Dorsolateral prefrontal cortex (tissue), 122 donors: ENCODE measurements at places on chromosomes 1 and 21.

DNA sequence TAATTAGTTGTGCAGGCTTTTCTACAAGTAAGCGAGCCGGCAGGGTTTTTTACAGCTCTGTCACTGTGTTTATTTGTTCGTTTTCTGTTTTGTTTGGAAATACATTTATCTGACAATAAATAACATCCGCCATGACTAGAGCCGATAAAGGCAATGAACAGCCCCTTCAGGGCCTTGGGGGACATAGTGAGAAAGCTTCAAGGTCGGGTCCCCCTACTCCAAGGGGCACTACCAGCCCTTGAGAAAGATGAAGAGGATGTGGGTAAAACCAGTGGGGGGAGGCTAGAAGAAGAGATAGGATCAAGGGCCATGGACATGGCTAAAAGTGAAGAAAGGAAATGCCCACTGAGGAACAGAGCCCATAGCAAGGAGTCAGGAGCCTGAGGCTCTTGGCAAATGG lies 38.5 kb upstream of the CTTNBP2NL start:
- no peak for DNase-seq

DNA sequence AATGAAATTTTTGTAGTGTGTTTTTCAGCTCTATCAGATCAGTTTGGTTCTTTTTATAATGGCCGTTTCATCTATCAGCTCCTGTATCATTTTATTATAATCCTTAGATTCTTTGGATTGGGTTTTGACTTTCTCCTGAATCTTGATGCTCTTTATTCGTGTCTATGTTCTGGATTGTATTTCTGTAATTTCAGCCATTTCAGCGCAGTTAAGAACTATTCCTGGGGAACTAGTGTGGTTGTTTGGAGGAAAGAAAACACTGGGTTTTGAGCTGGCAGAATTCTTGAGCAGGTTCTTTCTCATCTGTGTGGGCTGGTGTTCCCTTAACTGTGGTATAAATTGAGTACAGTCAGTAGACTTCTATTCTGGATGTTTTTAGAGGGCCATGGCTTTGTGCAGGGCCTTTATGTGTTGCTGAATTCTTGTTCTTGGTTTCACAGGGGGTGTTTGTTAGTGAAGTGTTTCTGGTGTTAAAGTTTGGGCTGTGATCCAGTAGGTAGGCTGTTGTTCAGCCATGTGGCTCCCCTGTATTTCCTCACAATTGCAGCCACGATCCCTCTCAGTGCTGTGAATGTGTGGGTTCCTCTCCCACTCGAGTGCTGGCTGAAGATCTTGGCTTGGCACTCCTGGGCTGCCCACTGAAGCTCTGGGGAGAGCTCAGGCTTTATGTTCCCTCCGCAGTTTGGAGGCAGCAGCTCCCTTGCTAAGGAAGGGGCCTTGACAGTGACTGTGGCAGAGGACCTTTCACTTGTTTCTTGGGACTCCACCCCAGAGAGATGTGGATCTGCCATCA lies 56.0 kb upstream of the CCDC190 start:
- DNase-seq: peak; percentile 57

DNA sequence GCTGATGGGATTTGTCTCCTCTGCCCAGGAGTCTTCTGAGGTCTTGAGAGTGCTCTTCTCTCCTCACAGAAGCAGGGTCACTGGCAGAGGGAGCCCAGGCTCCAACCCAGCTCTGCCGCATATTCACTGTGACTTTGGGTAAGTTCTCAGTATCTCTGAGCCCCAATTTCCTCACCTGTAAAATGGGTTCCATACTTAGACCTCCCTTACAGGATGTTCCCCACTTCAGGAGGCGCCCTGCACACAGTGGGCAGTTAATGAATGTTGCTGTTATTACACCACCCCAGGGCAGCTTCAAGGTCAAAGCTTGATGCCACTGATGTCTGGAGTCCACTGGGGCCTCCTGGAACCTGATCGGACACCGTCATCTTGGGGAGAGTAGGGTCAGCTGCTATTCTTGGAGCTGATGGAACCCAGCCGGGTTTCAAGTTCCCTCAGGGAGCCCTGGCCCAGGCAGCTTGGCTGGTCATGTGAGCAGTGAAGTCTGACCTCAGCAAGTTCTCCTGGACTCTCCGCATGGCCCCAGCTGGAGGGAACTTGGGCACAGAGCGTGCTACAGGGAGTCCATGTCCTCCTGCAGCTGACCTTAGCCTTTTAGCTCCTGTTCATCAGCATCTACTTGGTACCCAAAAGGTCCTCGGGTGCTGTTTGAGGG lies 21.8 kb downstream of the COA7 start:
- no peak for DNase-seq

GRCh38 chr21:42575111-42575510 lies 61.5 kb downstream of the SLC37A1 start:
- no peak for DNase-seq

DNA sequence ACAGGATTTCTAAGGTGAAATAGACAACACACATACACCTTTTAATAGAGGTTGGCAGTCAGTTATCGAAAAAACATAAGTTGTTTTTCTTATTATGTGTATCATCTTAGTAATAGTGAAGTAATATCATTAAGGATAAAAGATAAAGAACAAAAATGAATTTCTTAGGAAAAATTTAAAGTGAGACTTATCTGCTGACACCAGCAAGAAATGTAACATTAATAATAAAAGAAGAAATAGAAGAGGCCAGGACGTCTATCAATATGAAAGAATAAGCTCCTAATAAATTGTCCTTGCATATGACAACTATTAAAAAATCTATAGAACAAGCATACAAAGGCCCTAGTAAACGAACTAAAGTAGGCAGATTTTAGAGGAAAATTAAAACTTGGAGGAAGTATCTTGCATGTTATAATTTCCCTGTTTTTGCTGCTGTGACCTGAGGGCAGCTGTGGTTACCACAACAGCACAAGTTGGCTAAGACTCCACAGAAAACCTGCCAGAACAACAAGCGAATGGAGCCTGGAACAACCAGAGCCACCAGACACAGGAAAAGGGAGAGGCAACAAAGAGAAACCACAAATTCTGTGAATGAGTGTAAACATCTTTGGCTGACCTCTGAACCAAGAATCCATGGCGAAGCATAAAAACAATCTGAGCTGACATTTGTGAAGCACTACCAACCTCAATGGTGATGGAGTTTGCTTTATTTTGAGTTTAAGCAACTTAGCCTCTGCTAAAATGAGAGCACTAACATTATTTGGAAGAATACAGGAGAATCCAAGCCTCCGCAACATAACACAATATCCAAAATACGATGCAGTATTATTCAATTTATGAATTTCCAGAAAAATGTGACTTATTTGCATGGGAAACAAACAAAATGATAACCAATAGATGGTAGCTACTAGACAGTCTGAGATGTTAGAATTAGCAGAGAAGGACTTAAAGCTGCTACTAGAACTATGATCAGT lies 207.5 kb downstream of the KCNT2 start:
- DNase-seq: no peak

GRCh38 chr21:22020221-22020620 lies 1022.0 kb downstream of the NCAM2 start:
- DNase-seq: no peak

DNA sequence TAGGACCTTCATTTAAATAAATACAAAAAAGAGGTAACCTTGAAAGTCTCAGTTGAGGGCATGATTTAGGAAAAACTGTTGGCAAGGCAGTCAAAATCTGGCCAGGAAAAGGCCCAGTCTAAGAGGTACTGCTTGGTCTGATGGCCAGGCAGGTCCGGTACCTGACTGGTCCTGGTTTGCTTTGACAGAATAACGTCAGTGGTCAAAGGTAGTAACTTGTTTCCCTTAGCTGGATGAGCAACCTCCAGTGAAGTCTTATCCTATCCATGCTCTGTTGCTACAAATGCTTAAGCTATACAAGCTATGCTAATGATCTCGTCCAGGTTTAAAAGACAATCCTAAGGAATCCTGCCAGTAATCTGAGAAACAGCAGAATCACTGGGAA lies 85.0 kb downstream of the PGBD5 start:
- DNase-seq: no peak

GRCh38 chr21:31556662-31557061 lies 102.8 kb upstream of the SOD1 start:
- no peak for DNase-seq

- no peak for DNase-seq
Observed at GRCh38 chr1:39130325-39130724, 74.2 kb upstream of the MACF1 start.

GRCh38 chr1:211653959-211654496 lies 21.4 kb downstream of the NEK2 start:
- no peak for DNase-seq

DNA sequence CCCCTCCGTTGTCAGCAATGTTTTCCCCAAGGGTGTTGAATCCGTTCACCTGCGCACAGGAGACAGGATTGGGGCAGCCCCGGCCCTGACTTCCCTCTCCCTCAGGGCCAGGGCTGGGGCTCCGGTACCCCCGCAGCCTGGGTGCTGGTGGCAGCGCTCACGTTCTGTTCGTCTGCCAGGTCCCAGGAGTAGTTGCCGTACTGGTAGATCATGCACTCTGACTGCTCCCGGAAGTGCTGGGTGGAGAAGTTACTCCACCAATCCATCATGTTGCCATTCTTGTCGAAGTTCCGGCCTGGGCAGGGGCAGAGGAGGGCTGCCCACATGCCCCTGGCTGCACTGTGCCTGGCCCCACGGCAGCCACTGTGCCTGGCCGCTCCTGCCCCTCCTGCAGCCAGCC lies 6.1 kb downstream of the PRXL2B start:
- DNase-seq: peak; percentile 17

DNA sequence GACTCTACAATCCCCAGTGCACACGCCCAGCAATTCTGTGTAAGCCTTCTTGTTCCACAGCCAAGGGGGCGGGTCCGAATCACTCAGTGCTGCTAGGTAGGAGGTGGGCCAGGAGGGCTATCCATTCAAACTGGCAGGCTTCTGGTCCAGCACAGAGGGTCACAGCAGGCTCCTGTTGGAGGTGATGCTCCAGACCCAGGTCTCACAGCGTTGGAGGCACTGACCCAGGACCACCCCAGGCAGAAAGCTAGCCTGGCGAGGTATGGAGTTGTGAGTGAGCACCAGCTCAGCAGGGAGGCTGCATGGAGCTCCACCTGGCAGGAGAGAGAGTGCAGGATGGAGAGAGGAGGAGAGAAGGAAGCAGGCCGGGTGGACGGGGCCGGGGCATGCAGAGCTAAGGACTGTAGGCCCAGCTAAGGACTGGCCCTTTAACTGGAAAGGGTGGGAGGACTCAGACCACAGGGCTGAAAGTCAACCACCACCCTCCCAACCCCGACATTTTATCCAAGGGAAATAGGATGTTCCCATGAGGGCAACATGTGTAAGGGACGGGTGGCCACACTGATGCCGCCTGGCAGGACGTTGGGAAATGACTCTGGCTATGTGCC lies 38.7 kb downstream of the GPR161 start:
- no peak for DNase-seq

DNA sequence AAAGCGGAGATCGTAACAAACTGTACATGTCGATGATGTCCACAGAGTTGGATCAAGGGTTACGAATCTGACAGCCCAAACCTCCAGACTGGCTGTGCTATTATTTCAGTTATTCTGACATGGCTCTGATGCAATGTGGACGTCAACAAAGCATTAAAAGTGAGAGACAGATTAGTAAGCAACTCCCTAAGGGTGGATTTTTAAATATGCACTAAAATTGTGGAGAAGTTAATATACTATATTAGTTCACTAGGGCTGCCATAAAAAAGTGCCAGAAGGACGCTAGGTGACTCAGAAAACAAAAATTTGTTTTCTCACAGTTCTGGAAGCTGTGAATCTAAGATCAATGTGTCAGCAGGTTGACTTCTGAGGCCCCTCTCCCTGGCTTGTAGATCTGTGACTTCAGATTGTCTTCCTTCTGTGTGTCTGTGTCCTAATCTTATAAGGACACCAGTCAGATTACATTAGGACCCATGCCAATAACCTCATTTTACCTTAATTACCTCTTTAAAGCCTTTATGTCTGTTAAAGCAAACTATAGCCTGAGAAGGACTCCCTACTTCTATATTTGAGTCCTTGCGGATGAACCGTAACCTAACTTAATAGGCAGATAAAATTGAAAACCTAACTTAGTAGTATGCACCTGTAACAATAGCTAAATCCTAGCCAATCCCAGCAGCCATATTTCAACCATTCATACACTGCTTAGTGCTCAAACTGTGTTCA lies 66.0 kb upstream of the BACH1 start:
- DNase-seq: no peak

DNA sequence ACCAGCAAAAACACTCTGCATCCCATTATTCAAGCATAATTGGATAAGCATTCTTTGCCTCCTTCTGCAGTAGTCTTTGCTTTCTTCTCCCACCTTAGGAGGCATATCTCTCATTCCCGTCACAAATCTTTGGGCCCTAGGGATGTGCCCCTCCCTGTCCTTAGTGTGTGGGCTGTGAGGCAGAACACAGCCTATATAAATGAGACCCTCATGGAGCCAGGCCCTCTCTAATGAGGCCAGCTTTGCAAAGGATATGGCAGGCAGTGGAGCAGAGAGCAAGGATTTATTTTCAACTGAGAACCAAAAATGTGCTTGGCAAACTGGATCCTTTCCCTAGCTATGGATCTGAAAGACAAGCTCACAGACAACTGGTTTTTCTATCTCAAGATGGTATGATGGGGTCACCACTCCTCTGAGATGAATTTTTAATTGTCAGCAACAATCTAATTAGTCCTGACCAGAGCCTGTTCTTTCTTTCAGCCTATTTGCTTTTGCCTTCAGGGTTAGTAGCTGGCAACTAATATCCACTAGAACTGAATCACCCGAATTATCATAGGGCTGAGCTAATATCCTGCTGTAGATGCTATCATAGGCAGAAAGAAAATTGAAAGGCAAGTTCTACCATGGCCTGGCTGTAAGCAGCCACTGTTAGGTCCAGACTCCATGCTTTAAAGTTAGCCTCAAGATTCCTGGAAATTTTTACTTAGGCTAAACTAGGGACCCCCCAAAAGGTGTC lies 134.2 kb downstream of the SYT2 start:
- DNase-seq: no peak

DNA sequence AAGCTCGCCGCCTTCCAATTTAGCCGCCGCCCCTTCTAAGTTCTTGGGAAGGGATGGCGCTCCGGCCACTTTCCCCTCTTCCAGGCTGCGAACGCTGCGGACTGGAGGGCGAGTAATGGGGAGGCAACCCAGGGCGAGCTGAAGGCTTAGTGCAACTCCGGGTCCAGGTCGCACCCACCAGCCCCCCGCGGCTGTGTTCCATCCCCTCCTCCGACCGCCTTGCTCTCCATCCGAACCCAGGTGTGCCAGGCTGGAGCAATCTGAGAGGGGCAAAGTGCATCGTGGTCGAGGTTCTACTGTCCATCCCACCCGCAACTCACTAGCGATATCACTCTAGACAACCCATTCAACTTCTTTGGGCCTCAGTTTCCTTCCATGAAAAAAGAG lies 13.4 kb downstream of the PAX7 start:
- DNase-seq: no peak

DNA sequence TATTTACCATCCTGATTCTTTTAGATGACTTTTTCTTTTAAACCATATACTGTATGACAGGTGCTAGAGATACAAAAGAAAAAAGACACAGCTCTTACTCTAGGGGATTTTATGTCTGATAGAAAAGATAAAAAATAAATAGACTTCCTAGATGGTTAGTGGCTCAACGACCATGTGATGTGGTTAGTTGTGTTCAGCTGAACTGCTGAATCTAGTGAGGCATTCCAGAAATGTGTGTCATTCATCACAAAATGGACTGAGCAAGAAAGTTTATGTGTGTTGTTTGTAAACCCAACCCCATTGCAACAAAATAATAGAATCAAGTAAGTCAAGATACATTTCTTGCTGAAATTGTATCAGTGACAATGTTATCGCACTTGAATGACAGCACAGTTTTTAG lies 205.8 kb upstream of the LYPLAL1 start:
- DNase-seq: no peak
